Naive thymus-derived CD4-positive, alpha-beta T cell (primary cell): ENCODE measurements at places on chromosomes 12 and 14.

DNA sequence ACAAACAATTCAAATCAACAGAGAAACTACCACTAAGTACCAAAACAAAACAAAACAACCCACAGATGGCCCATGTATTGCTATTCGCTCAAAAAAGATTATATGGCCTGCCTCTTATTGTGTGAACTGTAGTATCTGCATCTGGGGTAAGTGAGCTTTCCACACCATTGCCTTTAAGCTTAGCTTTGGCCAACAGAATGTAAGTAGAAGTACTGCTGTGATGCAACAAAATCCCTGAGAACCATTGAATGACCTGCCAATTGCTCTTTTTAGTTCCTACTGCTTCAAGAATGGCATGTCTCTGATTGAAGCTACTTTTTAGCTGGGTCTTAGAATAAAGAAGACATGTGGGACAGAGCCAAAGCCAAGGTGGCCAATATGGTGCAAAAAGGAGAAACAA lies 32.5 kb downstream of the PPFIA2 start:
- no peak for DNase-seq

GRCh38 chr14:60506462-60506984 lies 2.4 kb upstream of the SIX6 start:
- DNase-seq: no peak

DNA sequence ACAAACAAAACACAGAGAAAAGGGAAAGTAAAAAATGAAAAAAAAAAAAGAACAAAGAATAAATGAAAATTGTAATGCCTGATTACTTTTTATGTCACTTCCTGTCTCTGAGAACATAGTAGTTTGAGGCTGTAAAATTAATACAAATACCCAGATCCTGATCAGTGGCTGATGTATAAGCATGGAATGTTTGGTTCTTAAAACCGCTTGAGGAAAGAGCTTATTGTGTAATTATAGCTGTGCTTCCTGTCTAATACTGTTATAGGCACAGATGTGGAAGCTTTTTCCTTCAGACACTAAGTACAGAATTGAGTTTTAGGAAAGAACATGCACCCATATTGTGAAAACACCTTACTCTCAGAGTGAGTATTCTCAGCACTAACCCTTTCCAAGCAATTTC lies 86.9 kb downstream of the AVPR1A start:
- no peak for DNase-seq

DNA sequence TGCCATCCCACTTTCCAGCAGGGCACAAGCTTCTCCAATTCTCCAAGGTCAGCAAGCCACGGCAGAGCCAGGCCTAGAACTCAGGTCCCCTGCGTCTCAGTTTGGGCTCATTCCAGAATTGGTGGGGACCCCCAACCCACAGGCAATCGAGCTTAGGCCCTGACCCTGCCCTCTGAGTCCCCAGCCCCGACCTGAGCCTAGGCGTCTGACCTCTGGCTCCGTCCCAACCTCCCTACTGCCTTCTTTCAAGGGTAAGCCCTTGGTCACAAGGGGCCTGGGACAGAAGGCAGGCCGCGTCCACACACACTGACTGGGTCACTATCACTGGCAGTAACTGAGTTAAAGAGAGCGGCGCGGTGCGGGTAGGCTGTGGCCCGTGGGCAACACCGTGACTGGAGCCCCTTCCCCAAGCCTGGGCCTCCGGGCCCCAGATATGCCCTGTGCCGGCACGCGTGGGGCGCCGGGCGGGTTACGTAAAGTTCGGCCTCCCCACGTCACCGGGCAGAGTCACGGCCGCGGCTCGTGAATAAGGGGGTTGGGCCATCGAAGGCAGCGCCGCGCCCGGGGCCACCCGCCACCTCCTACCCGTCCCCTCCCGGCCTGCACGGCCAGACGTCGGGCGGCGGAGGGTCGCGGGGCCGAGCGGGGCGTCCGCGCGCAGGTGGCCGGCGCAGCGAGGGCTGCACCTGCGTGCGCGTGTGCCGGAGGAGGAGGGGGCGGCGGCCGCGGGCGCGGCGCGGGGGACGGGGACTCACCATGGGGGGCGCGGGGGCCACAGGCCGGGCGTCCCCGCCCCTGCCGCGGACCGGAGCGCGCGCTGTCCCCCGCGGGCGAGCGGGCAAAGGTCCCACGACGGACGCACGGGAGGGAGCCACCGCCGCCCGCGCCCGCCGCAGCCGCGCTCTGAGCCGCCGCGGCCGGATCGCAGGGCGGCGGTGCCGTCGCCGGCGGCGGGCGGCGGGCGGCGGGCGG lies 516 bp downstream of the ANKRD9 start:
- peak; percentile 37 for DNase-seq

- DNase-seq: no peak
Measured at GRCh38 chr12:11695321-11695720, 45.8 kb downstream of the ETV6 start.

DNA sequence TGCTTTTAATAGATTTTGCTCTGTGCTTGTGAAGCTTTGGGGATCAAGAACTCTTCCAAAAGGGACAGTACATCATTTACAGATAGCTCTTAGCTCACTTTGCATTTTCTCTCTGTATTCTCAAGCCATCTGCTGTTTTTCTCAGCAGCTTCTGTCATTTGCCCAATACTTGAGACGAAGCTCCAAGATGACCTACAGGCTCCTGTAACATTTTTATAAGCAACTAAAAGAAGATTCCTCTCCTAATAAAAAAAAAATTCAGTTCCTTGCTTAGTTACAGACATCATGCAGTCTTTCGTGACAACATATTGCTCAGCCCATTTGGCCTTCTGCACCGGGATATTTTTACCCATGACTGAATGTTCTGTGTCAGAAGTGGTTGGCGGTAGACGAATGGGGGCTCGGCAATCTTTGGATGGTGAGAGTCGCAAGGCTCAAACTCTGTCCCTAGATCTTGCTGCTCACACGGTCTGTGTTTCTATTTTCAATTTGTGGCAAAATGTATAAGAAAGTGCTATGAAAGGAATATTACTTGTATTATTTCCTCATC lies 215.6 kb downstream of the FSCB start:
- no peak for DNase-seq

- no peak for DNase-seq
Measured at GRCh38 chr12:113386866-113387566, 16.7 kb downstream of the SDS start.
